ENCODE measurements at places on chromosomes 6 and 20.

- peak; percentile 50 for DNase-seq
Measured at GRCh38 chr20:38173237-38174156, 8.4 kb upstream of the TGM2 start.

- no peak for DNase-seq
Measured at GRCh38 chr6:114024746-114025145, 53.8 kb upstream of the HDAC2 start.

- DNase-seq, result peak; percentile 71
Measured at GRCh38 chr6:17907406-17908229, 79.8 kb downstream of the KIF13A start.

- no peak for DNase-seq
Measured at GRCh38 chr20:32611286-32611685, 26.2 kb upstream of the NOL4L start.

- no peak for DNase-seq
Measured at GRCh38 chr6:3708540-3708939, 43.0 kb downstream of the PXDC1 start.

DNA sequence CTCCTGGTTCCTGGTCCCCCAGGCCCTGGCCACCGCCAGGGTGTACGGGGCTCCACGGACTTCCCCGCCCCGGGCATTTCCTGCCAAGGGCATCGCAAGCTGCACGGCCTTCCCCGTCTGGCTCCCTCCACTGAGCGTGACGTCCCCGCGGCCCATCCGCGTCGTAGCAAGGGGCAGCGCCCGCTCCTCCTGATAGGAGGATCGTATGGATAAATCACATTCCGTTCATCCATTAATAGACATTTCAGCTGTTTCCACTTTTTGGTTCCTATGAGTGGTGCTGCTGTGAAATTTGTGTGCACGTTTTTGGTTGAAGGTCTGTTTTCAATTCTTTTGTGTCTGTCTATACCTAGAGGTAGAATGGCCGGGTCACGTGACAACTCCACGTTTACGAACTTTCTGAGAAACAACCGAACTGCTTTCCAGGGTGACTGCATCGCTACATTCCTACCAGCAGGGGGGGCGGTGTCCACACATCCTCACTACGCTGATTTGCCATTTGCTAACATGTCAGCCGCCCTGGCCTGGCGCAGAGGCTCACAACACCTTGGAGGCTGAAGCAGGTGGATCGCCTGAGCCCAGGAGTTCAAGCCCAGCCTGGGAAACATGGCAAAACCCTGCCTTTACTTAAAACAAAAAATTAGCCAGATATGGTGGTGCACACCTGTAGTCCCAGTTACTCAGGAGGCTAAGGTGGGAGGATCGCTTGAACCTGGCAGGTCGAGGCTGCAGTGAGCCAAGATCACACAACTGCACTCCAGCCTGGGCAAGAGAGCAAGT is 37.7 kb downstream of the KCNQ2 start:
- DNase-seq, result no peak

DNA sequence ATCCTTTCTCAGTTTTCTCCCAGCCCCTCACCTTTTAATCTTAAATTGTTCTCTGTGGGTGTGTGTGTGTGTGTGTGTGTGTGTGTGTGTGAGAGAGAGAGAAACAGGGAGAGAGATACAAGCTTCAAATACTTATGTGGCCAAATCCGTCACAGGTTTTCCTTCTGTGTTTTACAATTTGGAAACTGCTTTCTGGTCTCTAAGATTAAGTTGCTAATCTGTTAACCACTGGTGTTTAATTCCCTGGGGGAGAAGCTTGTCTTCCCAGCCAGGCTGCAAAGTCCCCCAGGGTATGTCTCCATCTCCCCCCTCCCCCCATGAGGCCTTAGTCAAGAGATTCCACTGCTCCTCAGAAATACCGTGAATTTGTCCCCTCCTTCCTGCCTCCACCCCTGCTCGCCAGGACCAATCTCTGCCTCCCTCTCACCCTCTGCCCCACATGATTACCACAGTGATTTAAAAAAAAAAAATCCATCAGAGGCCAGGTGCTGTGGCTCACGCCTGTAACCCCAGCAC is 49.0 kb downstream of the RIPOR3 start:
- peak; percentile 31 for DNase-seq

DNA sequence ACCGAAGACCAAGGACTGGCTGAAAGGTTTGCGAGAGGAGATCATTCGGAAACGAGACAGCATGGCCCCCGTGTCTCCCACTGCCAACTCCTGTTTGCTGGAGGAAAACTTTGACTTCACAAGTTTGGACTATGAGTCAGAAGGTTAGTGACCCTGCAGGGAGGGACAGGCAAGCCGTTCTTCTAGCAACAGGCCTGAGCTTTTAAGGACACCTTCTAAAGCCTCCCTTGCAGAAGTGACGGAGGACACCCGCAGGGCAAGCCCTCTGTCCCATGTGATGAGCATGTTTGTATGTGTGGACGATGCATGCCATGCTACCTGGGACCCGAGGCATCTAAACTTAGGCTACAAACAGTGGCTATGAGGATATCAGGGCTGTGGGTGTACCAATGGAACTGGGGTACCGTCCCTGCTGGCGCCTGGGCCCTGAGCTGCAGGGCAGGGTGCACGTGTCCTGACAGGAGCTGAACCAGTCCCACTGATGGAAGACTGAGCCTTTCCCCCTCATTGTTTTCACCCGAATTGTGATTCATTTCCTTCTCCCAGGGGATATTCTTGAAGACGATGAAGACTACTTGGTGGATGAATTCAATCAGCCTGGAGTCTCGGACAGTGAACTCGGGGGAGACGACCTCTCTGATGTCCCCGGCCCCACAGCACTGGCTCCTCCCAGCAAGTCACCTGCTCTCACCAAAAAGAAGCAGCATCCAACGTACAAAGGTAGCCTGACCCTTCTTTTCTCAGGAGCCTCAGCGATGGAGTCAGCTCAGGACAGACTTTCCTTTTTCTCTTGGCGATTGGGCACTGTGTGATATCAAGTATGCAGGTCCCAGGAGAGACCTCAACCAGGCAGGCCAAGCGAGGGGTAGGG is 84.4 kb downstream of the SERAC1 start:
- no peak for DNase-seq

- DNase-seq, result no peak
Measured at GRCh38 chr20:10662661-10663458, 10.9 kb downstream of the JAG1 start.

DNA sequence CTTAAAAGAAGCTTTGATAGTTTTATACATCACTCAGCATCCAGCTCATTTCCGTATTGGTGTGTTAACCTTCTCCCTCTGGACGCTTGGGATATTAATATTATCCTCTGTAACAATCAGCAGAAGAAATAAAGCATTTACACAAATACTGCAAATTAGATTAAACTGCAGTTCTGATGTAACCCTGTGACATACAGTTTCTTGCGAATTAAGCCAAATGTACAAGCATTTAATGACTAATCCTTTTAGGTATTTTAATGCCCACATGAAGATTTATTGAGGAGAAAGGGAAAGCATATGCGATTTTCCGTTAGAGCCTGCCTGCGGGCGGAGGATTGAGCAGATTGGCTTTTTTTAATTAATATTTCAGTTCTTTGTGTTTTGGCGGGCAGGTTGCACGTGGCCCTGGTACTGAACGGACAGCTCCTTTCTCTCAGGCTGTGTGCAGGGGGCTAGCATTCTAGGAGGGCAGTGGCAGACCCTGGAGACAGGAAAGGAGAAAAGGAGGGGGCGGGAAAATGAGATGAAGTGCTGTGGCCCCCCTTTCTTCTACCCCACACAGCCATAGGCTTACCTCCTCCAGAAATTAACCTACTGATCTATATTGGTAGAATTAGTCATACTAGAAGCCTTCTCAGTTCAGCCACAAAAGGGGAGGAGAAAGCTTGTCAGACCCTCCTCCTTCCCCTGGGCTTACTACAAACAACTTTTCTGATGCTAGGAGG is 14.1 kb upstream of the TFAP2D start:
- DNase-seq, result peak; percentile 44

- no peak for DNase-seq
Measured at GRCh38 chr20:62286493-62287064, 16.2 kb upstream of the ADRM1 start.

GRCh38 chr20:16490696-16491095 is 82.6 kb downstream of the KIF16B start:
- DNase-seq, result no peak

DNA sequence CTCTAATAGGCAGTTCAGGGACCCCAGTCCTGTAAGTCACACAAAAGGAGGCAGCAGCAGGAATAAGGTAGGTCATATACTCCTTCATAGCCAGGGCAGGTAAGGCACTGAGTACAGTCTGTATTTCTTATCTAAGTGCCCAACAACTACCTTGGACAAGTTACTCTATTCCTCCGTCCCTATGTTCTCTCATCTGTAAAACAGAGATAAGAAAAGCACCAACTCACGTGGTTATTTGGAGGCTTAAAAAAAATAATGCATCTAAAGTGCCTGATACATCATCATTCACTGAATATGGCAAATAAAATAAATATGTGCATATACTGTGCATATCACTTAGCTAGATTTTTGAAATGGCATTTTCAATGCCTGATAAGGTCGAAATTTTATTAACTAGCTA is 298.1 kb upstream of the CDYL start:
- no peak for DNase-seq

DNA sequence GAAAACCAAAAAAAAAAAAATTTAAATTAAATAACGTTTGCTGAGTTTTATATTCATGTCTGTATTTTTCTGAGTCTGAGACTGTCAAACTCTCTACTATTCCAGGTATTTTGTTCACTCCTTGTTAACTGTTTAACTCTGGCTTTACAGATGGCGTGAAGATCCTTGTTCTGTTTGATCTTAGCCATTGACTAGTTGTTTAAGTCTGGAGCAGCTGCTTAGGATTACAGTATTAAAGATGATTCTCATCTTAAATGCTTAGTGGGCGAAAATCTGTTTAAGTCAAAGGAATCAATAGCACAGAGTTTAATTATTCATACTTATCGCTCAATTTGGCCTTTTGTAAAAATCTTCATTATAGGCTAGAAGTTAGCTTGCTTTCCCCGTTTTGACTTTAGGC is 2.4 kb downstream of the PHACTR2 start:
- DNase-seq, result no peak

DNA sequence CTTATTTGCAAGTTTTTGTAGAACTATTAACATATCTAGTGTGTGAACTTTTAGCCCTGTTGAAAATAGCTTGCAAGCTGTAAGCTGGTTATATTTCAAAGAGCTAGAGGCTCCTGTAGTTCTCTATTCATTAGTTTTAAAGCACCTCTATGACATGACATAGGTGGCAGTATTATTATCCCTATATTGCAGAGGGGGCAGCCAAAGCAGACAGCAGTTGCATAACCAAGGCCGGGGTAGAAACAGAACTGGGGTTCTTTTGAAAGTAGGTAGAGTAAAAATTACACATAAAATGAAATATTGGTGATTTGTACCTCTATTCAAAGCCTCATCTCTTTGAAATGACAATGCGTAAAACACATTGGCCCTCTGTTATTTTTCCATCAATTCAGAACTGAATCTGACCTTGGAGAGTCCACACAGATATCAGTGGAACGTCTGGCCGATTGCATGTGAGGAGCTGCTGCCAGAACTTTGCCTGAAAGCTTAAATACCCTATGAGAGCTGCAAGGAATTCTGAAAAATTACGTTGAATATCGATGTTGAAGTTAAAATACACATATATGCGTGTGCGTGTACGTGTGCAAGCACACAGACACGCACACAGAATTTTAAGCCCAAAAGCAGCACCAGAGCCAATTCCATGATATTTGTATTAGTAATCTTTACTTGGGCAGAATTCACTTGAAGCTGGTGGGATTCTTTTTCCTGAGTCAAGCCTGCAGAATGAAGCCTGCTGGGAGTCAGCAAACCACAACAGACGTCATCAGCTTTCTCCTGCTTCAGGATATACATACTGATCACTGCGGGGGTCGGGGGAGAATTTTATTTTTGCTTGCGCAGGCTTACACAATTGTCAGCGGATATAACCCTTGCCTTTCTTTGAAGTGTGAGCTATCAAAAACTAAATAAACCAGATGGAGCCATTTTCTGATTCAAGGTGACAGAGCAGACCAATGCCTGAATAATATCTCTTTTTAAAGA is 163.2 kb downstream of the PDE7B start:
- DNase-seq, result peak; percentile 66

DNA sequence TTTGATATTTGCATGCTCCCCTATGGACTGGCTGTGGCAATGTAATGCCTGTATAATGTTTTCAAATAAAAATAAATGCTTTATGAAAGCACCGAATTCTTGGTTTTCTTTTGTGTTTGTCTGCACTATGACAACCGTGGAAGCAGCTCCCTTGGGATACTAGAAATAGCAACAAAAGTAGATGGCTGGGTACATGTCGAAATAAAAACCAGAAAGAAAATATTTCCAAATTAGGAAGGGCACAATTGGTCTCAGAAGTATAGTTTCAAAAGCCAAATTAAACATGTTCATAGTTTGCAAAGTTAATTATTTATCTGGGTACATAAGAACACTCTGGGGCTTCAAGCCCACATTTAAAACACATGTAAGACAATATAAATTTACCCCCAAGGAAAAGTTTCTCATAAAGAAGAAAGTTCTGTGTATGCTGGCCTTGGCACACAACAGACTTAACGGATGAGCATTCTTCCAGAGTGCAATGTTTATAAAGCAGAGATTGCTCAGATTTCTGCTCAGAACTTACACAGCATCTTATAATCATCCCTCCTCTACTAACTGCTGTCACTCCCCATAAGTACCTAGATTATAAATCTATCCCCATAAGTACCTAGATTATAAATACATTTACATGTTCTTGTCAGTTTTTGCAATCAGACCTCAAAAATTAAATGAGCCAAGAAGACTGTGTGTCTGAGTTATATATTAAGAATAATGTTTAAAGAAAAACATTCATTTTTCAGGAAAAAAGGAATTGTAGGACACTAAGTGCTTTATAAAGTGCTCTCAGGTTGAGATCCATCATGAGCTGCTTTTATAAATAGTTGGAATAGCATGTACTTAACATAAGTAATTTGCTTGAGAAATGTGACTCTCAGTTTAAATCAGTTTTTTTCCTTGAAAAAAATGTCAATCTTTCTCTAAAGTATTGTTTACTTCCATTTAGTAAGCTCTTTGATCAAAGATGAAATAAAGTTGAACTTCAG is 230.2 kb upstream of the PLN start:
- no peak for DNase-seq

DNA sequence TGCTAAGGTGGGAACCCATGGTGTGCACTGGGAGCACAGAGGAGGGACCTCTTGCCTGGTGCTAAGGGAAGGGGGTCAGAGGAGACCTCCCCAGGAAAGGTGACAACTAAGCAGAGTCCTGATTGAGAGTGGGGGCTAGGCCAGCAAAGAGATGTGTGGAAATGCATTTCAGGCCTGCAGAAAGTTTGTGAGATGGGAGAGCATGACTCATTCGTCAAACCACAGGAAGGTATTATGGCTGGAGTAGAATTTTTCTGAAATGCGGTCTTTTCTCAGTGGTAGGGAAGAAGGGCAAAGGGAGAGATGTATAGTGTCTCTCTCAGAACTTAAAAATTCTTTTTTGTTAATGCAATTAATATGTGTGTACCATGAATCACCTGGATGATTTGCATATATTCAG is 23.6 kb upstream of the EDN1 start:
- DNase-seq, result no peak

- DNase-seq, result no peak
Measured at GRCh38 chr20:49284818-49285217, 7.0 kb upstream of the ZNFX1 start.

GRCh38 chr6:14306151-14306906 is 188.8 kb downstream of the CD83 start:
- no peak for DNase-seq

- no peak for DNase-seq
Measured at GRCh38 chr6:9717568-9717967, 697.3 kb downstream of the TFAP2A start.
